ENCODE measurements at places on chromosomes 6 and 20.

DNA sequence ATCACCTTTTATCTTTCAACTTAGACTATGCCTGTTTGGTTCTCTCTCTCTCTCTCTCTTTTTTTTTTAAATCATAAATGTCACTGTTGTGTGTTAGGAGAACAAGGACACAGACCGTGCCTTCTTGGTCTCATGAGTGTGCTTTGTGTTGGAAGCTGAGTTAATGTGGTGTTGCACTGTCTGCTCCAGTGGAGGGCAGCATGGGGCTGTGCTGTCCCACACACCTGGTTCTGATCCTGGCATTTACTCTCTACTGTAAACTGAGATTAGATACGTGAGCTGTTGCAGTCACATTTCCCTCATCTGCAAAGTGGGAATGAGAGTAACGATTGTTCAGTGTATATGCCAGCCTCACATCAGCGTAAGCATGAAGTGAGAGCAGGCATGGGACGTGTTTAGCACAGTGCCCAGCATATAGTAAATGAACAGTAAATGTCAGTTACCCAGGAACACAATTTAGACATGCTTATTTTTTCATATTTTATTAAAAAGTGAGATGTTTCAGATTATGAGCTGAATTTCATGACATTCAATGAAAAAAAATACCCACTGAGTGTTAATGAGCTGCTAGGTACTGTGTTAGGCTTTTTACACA lies 161.1 kb downstream of the FARS2 start:
- peak; percentile 53 for DNase-seq

- DNase-seq: no peak
These were observed 226.6 kb upstream of the RIN2 start for GRCh38 chr20:19531446-19531845.

- no peak for DNase-seq
These were observed 62.0 kb downstream of the FHL5 start for GRCh38 chr6:96624957-96625356.

- DNase-seq: no peak
These were observed 908.0 kb downstream of the QKI start for GRCh38 chr6:164322533-164322932.

DNA sequence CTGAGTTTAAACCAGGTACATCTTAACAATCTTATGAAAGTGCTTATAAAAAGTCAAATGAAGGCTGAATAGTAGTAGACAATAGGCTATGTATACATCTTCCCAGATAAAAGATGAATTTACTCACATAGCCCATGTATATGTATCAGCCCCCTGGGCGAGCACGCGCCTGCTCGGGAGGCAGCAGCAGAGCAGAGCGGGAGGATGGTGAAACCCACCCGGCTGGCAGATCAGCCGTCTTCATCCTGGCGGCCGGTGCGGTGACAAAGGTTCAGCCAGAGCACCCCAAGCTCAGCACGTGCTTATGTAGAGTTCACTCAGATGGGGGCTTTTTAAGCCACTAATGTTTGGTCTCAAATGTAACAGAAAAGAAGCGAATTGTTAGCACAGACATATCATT lies 184.8 kb downstream of the KIF6 start:
- no peak for DNase-seq

- DNase-seq: no peak
These were observed 67.8 kb downstream of the KLHL32 start for GRCh38 chr6:96992343-96992730.

GRCh38 chr6:80021591-80021990 lies 17.1 kb downstream of the TTK start:
- DNase-seq: no peak

DNA sequence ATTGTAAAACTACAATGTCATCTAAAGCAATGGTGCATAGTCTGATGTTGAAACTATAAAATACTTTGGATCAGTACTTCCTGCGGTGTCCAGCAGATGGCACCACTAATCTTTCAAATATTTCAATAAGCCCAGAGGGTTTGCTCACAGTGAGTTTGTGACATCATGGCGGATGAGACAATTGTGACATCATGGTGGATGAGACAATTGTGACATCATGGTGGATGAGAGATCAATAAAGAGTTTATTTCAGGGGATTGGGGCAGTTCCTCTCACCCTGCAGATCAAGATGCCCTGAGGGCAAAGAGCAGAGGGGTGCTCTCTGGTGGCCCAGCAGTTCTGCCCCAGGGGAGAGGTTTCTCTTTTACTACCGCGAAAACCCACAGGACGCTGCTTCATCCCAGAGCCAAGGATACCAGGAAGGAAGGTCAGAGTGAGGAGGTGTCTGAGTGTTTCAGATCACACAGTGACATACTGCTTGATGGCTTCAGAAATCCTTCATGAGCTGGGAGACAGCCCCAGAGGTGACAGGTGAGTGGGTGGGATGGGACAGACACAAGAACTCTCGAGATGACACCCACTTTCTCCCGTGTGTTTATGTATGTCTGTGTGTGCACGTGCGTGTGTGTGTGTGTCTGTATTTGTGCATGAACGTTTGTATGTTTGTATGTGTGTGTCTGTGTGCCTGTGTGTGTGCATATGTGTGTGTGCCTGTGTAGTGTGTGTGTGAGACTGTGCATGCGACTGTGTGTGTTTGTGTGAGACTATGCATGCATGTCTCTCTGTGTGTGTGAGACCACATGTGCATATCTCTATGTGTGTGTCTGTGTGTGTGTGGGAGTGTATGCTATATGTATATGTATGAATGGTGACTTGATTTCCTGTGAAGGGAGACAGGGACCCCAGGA lies 7.3 kb upstream of the ULBP2 start:
- peak; percentile 61 for DNase-seq

- peak; percentile 87 for DNase-seq
These were observed 12.1 kb upstream of the PDYN start for GRCh38 chr20:2005831-2006426.

DNA sequence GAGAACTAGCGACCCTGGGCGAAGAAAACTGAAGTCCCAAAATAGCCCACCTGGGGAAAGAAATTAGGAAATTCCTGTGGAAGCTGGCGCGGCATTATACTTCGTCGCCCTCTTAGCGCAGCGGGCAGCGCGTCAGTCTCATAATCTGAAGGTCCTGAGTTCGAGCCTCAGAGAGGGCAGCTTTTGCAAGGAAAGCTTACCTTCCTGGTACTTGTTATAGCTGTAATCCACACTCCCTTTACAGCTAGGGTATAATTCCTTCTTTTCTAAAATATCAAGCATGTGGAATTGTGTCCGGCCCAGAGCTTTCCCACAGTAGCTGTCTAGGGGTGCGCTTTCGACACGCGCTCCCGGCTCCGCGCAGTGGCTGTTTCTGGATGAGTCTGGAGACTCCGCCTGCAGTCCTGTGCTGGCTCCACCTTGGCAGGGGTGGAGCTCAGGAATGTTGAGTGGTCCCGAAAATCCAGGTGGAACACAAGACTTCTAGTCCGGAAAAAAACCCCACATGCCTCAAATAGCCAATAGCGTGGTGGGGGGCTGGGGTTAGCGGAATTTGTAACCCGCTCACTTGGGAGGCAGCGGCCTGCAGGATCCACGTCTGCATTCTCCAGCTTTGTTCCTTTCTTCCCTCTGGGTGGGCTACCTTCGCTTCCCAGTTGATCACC lies 83.7 kb upstream of the ZNF322 start:
- DNase-seq: peak; percentile 67

GRCh38 chr20:39669659-39670058 lies 707.5 kb downstream of the DHX35 start:
- no peak for DNase-seq

DNA sequence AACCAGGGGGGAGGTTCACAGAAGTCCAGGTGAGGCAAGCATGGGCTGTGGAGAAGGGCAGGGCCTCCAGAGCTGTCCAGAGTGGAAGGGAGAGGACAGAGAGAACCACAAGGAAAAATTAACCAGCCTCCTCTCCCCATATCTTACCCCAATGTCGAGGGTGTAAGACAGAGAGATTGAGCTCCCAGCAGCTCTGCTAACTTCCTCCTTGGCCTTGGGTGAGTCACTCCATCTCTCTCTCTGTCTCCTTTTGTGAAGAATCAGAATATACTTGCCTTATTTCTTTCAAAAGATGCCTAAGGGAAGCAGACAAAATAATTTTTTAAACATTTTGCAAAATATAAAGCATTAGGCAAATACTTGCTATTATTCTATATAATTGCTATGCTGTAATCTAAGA lies 58.3 kb upstream of the IYD start:
- no peak for DNase-seq

DNA sequence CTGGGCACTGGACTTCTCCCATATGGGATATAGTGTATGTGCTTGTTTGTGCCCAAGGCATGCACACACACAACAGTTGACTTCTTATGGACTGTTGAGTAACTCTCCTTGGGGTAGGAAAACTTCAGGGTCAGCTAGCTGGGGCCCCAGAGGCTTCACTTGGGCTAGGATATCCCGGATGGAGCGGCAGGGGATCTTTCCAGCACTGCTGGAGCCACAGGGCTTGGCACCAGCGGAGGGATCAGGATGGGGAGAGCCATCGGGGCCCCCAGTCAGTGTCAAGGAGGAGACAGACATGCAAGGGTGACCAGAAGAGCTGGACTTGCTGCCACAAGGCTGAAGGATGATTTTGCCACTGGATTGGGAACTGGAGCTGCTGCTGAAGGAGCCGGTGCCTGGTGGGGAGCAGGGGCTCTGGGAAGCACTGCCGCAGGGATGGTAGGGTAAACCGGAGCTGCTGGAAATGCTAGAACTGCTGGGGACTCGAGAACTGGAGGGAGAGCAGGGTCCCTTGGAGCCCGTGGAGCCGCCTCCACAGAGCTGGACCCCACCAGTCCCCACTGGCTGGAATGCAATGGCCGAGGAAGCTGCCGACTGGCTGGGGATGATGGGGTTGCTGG lies 1.5 kb downstream of the PSORS1C1 start:
- no peak for DNase-seq

GRCh38 chr6:138560130-138560860 lies 61.0 kb upstream of the NHSL1 start:
- DNase-seq: no peak

GRCh38 chr6:82144007-82144851 lies 103.3 kb downstream of the IBTK start:
- no peak for DNase-seq

DNA sequence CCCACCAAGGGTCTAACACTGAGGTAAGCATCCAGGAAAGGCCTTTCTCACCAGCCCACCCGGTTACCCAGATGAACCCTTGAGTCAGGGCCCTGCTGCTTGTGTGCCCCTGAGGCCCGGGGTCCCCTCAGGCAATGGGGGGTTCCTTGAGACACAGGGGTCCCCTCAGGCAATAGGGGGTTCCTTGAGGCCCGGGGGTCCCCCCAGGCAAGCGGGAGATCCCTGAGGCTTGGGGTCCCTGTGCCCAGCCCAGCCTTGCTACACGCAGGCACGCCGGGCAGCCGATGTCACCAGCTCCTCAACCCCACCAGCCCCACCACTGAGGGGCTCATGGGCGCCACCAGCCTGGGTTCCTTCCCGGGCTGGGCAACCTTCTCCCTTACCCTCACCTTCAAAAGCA lies 247.2 kb downstream of the TTLL2 start:
- DNase-seq: no peak

GRCh38 chr6:151313066-151313491 lies 73.3 kb downstream of the AKAP12 start:
- no peak for DNase-seq

DNA sequence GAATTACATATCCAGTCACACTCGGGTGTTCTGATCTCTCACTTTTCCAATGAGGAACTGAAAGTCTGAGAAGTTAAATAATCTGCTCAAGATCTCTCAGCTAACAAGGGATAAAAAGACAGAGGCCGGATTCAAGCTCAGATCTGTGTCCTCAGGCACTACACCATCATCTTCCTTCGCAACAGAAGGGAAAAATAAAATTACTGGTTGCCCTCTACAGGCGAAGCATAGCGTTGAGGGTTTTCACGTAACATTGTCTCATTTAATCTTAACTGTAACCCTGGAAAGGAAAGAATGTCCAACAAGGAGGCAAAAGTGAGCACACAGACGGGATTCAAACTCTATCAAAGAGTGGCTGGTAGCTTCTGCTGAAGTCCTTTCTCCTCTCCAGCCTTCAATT lies 67.8 kb upstream of the ANKEF1 start:
- no peak for DNase-seq

- no peak for DNase-seq
These were observed 42.4 kb downstream of the HFE start for GRCh38 chr6:26129656-26130055.

- no peak for DNase-seq
These were observed 152.5 kb upstream of the ECI2 start for GRCh38 chr6:4287811-4288244.

GRCh38 chr6:51929934-51930574 lies 157.4 kb downstream of the PKHD1 start:
- no peak for DNase-seq

DNA sequence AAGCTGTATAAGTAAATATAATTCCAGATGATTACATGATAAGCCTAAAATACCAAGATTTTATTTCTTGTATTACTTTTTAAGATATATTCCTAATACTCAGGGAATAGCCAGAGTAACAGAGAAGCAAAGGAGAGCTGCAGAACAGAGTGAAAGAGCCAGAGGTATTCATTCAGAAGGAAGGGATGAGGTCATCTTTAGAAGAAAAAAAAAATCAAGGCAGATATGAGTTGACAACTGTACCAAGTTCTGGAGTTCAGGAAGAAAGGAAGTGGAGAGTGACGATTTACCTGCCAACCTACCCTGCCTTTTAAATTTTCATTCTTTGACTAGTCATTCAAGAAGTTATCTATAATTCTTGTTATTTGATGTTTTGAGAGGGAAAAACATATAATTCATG lies 28.8 kb upstream of the NHSL1 start:
- DNase-seq: no peak

GRCh38 chr20:45153147-45153546 lies 21.6 kb upstream of the PI3 start:
- DNase-seq: no peak

GRCh38 chr6:5509106-5509505 lies 247.8 kb downstream of the FARS2 start:
- DNase-seq: no peak

- DNase-seq: no peak
These were observed 15.3 kb upstream of the SIRPA start for GRCh38 chr20:1879934-1880333.

- no peak for DNase-seq
These were observed 3.6 kb downstream of the GZF1 start for GRCh38 chr20:23365390-23366165.

GRCh38 chr6:165960695-165961094 lies 207.0 kb downstream of the TBXT start:
- no peak for DNase-seq

GRCh38 chr6:105077596-105078385 lies 102.0 kb downstream of the POPDC3 start:
- DNase-seq: no peak

DNA sequence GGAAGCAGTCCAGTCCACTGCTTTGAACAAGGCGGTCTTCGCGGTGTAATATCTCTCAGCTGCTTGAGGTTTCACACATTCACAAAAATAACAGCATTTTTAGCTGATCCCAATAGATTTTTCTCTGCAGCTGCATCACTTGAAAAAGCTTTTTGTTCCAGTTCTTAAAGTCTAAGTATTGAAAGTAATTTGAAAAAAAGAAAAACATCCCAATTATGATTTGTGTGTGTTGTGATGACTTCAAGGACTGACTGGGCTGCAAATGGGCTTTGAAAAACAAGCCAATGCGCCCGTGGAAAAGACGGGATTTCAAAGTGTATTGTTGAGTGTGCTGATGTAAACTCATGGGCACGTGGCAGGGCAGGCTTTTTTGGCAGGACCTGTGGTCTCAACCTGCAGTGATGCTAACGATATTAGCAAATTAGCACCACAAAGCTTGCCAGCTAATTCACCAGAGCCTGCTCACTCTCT lies 151.1 kb downstream of the TMEM242 start:
- DNase-seq: no peak
